ENCODE measurements at places on chromosomes 3 and 15.

- DNase-seq = no peak
Measured at GRCh38 chr3:154794391-154794790, 285.7 kb upstream of the MME start.

- peak; percentile 32 for DNase-seq
Measured at GRCh38 chr3:59388555-59389270, 338.9 kb upstream of the CFAP20DC start.

DNA sequence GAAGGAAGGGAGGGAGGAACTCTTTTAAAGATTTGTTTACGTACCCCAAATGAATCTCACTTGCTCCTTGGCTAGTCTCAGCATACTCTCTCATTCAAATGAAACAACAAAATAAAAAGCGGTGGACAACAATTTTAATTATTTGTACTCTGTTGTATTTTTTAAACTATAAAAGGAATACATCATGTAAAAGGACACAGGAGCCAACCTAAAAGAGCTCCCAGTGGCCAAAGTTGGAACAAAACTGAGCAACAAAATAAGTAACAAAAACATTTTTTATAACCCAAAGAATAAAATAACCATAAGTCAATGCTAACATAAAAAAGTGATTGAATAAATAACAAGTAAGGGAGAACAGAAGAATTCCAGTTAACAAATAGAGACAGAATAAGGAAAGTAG is 24.4 kb upstream of the SSUH2 start:
- DNase-seq = no peak

- DNase-seq = no peak
Measured at GRCh38 chr3:30770387-30770786, 124.1 kb downstream of the GADL1 start.

GRCh38 chr15:34318277-34319079 is 19.1 kb downstream of the SLC12A6 start:
- DNase-seq = peak; percentile 38

- DNase-seq = no peak
Measured at GRCh38 chr15:23753248-23753647, 66.1 kb upstream of the NDN start.

- peak; percentile 19 for DNase-seq
Measured at GRCh38 chr15:20294651-20295237, 246.9 kb downstream of the GOLGA6L6 start.

GRCh38 chr15:74209997-74210671 is 7.5 kb upstream of the STRA6 start:
- no peak for DNase-seq

DNA sequence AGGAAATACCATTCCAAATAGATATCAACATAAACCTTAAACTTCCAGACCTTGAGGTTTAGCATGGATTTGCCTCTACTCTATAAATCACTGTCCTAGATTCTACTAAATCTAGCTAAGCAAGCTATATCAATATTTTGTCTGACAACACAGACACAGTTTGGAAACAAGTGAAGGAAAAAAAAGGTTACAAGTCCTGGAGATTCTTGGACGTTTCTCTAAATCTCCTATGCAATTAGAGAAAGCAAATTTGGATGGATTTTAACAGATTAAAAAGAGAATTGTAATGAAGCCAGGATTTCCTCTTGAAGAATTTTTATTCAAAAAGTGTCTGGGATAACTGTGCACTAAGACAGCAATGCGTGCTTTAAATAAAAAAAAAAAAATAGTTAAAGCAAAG is 441.1 kb upstream of the DPH6 start:
- no peak for DNase-seq

DNA sequence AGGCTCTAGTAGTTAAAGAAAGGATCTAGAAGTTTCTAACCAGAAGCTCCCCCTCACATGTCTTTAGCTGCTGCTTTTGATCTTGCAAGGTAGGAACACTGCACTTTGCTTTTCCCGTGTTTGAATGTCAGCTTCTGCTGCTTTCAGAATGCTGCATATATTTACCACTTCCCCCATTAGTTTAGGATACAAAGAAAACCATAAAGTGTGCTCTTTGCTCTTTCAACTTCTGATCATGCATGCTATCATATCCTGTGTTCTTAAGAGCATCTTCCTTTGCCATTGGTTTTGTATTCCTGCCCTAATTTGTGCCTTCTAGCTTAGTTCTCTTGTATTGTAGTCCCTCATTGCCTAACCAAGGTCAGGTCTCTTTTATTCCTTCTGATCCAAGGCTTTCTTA is 43.3 kb downstream of the ZNF609 start:
- DNase-seq = no peak

DNA sequence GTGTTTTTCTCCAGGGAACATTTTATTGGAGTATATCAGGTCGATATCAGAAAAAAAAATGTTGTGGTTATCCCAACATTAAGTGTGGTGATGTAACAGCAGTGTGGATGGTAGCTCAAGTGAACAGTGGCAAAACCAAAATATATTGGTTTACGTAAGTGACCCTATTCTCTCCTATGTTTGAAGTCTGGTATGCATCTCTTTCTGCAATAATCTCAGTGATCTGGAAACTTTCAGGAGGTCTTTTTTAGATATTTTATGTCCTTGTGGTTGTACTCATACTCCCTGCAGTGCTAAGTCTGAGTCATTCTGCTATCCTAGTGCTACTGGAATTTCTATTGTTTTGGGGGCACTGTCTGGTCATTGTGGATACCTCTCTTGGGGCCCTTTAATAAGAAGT is 137.9 kb downstream of the SNRPN start:
- DNase-seq = no peak

DNA sequence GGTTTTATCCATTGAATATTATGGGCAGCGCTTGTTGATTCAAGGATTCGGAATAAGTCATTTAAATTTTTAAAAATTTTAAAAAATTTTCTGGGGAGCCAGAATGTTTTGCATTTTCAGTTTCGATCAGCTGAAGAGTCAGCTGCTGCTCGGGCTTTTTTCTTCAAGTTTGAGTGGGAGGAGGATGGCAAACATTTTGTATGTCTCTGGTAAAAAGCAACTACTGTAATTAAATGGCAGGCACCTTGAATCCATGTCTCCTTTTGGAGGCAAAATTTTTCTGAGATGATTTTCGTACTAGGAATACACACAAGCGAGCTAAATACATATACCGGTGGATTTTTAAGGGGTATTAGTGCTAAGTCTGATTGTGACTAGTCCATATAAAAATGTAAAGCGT is 612 bp downstream of the C3orf38 start:
- no peak for DNase-seq

DNA sequence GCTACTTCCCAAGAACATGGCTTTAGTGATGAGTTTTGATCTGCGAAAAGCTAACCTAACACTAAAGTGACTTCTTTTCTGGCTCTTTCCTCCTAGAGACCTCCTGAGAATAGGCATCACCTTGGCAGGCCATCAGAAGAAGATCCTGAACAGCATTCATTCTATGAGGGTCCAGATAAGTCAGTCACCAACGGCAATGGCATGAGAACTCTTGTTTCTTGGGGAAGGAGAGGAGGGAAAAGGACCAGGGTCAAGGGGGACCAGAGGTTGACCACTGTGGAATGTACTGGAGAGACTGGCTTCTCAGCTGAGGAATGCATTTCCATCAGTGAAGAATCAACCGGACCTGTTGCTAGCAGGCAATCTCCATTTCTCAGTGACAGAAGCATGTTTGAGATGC is 463.9 kb downstream of the EPHB1 start:
- DNase-seq = no peak

DNA sequence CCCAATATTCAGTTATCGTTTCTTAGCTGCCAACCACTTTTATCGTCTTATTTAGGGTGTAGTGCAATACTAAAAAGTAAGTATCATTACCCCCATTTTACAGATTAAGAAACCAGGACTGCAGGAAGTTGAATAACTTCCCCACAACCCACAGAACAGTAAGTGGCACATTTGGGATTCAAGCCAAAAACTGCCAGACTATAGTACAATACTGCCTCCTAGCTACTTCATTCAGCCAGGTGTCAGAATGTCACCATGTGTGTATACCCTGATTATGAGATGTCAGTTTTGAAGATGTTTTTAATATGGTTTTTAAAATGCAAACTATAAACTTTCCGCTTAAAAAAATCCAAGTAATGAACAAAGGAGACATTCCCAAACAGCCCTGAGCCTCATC is 74.2 kb upstream of the PROK2 start:
- no peak for DNase-seq

DNA sequence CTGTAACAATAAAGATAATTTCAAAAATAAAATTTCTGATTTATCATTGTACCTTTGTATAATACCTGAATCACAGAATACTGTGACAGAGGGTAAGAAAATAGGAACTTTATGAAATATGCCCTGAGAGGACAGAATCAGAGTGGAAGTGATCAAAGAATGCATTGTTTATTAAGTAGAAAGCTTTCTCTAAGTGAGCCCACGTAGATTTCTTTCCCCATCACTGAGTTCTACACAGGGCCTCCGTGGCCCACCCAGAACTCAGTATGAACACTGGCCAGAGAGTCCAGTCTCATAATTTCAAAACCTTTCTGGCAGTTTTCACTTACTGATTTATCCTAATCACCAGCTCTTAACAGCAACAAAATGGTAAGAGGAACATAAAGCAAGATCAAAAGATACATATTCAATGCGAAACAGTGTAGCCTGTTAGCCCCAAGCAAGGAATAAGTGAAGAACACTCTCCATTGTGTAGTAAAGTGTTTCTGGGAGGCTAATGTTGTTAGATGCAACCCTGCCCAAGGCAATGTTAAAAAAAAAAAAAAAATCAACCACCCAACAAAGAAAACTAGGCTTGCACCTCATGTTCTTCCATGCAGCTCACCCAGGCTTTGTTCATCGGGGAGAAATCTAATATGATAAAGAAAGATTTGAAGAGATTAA is 341.3 kb downstream of the LSAMP start:
- no peak for DNase-seq

GRCh38 chr3:10557250-10557649 is 51.9 kb upstream of the ATP2B2 start:
- DNase-seq = peak; percentile 10

DNA sequence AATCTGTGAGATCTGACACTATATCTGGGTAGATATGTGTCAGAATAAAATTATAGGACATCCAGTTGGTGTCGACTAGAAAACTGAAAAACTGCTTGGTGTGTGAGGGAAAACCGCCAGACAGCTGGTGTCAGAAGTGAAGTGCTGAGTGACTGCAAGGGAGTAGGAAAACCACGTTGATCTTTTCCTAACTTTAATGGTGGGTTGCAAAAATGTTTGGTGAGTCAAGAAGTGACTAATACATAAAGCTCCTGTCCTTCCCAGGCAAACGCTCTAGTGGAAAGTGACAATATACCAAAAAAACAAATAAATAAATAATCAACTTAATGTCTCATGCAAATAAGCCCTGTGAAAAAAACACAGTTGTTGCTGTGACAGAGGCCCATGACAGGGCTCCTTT is 7.3 kb upstream of the CD96 start:
- DNase-seq = no peak

- DNase-seq = no peak
Measured at GRCh38 chr3:46986782-46987310, 7.4 kb downstream of the NBEAL2 start.

DNA sequence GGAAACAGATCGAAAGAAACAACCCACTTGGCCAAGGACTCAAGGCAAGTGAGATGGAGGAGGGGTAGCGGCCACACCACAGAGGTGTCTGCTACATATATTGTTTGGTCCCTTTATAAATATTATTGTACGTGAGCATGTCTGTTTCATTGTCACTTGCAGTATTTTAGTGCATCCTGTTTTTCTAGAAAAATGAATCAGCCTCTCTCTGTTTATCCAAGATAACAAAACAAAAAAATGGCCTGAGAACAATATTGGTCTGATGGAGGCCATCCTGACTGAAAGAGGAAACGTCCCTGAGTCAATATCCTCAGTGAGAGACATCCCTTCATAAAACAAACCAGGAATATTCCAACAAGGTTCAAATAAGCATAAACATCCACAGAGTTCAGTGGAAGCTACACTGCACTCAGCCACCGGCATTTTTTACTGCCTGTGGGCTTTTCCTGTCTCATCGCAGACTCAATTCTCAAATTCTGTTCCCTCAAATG is 42.0 kb downstream of the WWTR1 start:
- DNase-seq = no peak

- DNase-seq = peak; percentile 33
Measured at GRCh38 chr15:91857772-91858171, 4.3 kb downstream of the SLCO3A1 start.

GRCh38 chr3:127816783-127817405 is 5.4 kb downstream of the MGLL start:
- DNase-seq = no peak

GRCh38 chr3:102599819-102600576 is 165.2 kb downstream of the ZPLD1 start:
- no peak for DNase-seq

- DNase-seq = no peak
Measured at GRCh38 chr3:85304360-85304964, 345.7 kb downstream of the CADM2 start.

DNA sequence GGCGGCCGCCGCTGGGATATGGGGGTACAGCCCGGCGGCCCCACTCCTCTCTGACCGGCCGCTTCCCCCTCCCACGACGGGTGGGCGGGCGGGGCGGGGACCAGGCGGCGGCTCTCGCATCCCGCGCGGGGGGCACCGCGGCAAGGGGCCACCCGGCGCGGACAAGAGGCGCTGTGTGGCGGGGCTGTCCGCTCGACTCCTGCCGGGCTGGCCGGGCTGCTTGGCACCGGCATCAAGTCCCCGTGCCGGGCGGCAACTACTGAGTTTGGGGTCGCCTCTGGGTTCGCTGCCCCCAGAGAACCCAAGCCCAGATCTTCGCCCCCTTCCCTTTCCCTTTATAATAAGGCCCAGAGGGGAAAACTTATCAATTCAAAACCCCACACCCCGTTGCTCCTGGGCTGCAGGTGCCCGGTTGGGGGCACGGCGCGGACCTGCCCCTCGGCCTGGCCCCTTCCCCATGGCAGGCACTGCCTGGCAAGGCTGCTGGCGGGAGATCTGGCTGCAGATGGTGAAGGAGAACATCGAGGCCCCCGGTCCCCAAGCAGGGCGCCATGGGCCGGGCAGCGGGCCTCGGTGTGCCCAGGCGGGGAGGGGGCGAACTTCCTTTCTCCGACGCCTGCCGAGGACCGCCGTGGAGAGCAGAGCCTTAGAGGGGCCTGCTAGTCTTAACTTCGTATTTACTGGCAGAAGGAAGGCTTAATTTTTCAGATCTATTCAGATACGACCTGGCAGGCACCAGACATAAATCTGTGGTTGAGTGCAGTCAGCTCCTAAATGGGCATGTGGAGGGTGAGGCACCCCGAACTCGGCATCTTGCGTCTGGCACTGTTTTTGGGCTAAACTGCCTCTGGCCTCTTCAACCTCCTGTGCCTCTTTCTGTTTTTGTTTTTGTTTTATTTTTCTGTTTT is 911 bp downstream of the APBA2 start:
- DNase-seq = no peak
